Activated CD8-positive, alpha-beta T cell treated with anti-CD3 and anti-CD28 coated beads, Interleukin-2, amount 10 ng/mL, durations not matched to agents 7 days and 5 days (primary cell): ENCODE measurements at places on chromosomes 12 and 14.

DNA sequence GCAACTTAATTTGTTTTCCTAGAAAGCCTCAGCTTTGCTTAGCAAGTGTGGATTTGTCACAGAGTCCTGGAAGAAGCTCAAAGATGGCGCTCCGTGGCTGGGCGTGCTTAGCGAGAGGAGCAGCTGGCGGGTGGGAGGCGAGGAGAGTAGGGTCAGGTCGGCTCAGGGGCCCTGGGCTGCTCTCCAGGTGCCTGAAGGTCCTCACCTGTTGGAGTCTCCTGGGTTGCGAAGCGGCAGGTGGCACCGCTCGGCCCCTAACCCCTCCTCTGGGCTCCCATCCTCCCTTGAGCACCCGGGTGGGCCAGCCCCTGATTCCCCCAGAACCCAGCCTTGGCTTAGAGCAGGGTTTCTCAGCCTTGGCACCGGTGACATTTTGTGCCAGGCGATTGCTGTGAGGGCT, 25.1 kb downstream of the LRTM2 start:
- H3K27me3 ChIP-seq: peaks cover 6% of the 10 kb centered on the region
- no peaks in the 10 kb centered on the region for H3K36me3 ChIP-seq
- no peak overlapping the region for H3K4me3 ChIP-seq
- H3K27ac ChIP-seq: no peak overlapping the region

- no peak overlapping the region for H3K4me3 ChIP-seq
- no peaks in the 10 kb centered on the region for H3K4me1 ChIP-seq
Observed at GRCh38 chr12:88562151-88562550, 18.1 kb downstream of the KITLG start.

- H3K4me1 ChIP-seq: peaks cover 87% of the 10 kb centered on the region
- no peaks in the 10 kb centered on the region for H3K27me3 ChIP-seq
- peak; percentile 52 for DNase-seq
- H3K36me3 ChIP-seq: peaks cover 71% of the 10 kb centered on the region
- peak overlapping the region; percentile 91 for H3K27ac ChIP-seq
- peak overlapping the region; percentile 73 for H3K4me3 ChIP-seq
Observed at GRCh38 chr14:61334197-61334701, 12.9 kb downstream of the PRKCH start.

- DNase-seq: no peak
- H3K36me3 ChIP-seq: no peaks in the 10 kb centered on the region
- H3K4me3 ChIP-seq: no peak overlapping the region
- no peak overlapping the region for H3K27ac ChIP-seq
- H3K27me3 ChIP-seq: no peaks in the 10 kb centered on the region
- peaks cover 4% of the 10 kb centered on the region for H3K4me1 ChIP-seq
Observed at GRCh38 chr12:116336542-116337065, 59.1 kb upstream of the MED13L start.

DNA sequence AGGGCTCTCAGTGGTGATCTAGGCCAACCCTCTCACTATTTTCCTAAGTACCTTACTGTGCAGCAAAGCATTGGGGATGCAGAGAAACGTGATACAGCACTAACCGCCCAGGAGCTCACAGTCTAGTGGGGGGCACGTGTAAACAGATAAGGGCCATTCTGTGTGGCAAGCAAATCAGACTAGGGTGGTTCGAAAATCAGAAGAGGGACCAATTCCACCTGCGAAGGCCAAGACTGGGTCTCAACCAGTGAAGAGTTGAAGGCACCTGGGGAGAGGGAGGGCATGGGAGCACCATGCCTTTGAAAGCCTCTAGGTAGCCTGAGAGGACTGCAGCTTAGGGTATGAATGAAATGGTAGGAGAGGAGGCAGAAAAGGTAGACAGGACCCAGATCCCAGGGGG, 2.2 kb downstream of the PITPNM2 start:
- no peak overlapping the region for H3K27ac ChIP-seq
- H3K4me3 ChIP-seq: no peak overlapping the region
- H3K4me1 ChIP-seq: peaks cover 39% of the 10 kb centered on the region
- peaks cover 10% of the 10 kb centered on the region for H3K27me3 ChIP-seq
- peaks cover 20% of the 10 kb centered on the region for H3K36me3 ChIP-seq
- no peak for DNase-seq

- H3K4me3 ChIP-seq: peak overlapping the region; percentile 47
- peak overlapping the region; percentile 71 for H3K27ac ChIP-seq
- no peak for DNase-seq
- H3K27me3 ChIP-seq: no peaks in the 10 kb centered on the region
Observed at GRCh38 chr12:14399871-14400270, 34.4 kb downstream of the ATF7IP start.

DNA sequence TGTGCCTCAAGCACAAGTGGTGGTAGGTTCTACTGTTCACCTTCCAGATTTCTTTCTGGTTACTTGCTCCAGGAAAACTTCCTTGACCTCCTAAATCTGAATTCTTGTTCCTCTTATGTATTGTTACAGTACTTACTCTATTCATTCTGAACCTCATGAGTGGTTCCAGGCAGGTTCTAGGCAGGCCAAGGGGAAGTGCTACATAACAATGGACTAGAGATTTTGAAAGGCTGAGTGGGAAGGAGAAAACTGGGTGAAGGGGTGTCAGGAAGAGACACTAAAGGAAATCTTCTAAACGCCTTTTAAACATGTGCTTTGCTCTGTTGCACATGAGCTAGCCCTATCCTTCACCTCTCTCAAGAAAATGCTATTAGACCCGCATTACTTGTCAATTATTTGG, 1.6 kb downstream of the YARS2 start:
- peak overlapping the region; percentile 93 for H3K4me3 ChIP-seq
- H3K27ac ChIP-seq: peak overlapping the region; percentile 76
- peaks cover 20% of the 10 kb centered on the region for H3K4me1 ChIP-seq
- H3K36me3 ChIP-seq: peaks cover 33% of the 10 kb centered on the region
- no peak for DNase-seq
- H3K27me3 ChIP-seq: no peaks in the 10 kb centered on the region

- H3K27me3 ChIP-seq: no peaks in the 10 kb centered on the region
- H3K27ac ChIP-seq: no peak overlapping the region
- no peaks in the 10 kb centered on the region for H3K36me3 ChIP-seq
- H3K4me1 ChIP-seq: no peaks in the 10 kb centered on the region
- no peak overlapping the region for H3K4me3 ChIP-seq
- no peak for DNase-seq
Observed at GRCh38 chr12:58814036-58814435, 106.3 kb downstream of the LRIG3 start.

DNA sequence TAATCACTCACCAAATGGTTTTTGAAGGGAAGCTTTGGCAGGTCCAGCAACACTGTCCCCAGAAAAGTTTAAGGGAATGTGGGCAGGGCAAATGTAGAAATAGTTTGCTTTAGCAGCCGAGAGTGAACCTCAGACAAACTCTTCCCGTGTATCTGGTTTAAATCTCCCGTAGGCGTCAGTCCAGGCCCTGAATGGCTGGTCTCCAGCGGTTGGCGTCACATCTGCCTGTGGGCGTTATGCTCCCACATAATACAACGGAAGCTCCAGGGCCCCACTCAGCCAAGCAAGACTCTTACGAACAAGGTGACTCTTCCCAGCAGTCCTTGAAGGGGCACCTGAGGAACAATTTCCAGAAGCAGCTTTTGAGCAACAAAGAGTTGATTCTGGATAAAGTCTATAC, 942 bp downstream of the ZC2HC1C start:
- H3K4me1 ChIP-seq: peaks cover 6% of the 10 kb centered on the region
- no peaks in the 10 kb centered on the region for H3K36me3 ChIP-seq
- no peak overlapping the region for H3K27ac ChIP-seq
- H3K4me3 ChIP-seq: no peak overlapping the region
- peaks cover 6% of the 10 kb centered on the region for H3K27me3 ChIP-seq
- no peak for DNase-seq

DNA sequence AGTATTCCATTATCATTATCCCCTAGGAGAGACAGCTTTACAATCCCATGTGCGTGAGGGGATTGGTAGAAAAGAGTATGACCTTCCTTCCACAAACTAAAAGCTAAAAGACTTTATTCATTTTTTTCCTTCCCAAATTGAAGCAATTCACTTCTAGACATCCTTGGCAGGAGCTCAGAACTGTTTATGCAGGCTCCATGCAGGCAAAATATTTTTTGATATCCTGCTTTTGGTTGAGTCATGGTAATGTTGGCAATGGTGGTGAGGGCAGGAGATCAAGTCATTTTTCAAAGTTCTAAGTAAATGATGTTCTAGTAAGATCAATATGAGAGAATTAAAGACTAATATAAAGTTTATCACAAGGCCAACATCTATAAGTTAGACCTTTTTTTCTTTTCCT, 1.3 kb upstream of the PLEKHG7 start:
- peaks cover 2% of the 10 kb centered on the region for H3K4me1 ChIP-seq
- H3K27me3 ChIP-seq: no peaks in the 10 kb centered on the region
- H3K4me3 ChIP-seq: no peak overlapping the region

GRCh38 chr14:31884776-31885379, 192.2 kb upstream of the ARHGAP5 start:
- no peak for DNase-seq
- H3K36me3 ChIP-seq: no peaks in the 10 kb centered on the region
- H3K27ac ChIP-seq: no peak overlapping the region
- H3K4me3 ChIP-seq: no peak overlapping the region

GRCh38 chr12:47913081-47913480, 8.3 kb upstream of the VDR start:
- no peaks in the 10 kb centered on the region for H3K36me3 ChIP-seq
- no peak overlapping the region for H3K27ac ChIP-seq
- no peak overlapping the region for H3K4me3 ChIP-seq
- no peak for DNase-seq
- no peaks in the 10 kb centered on the region for H3K4me1 ChIP-seq

- H3K27ac ChIP-seq: no peak overlapping the region
- no peak overlapping the region for H3K4me3 ChIP-seq
- no peaks in the 10 kb centered on the region for H3K27me3 ChIP-seq
- DNase-seq: no peak
- no peaks in the 10 kb centered on the region for H3K4me1 ChIP-seq
- H3K36me3 ChIP-seq: no peaks in the 10 kb centered on the region
Observed at GRCh38 chr14:51365241-51365965, 125.4 kb downstream of the TMX1 start.

DNA sequence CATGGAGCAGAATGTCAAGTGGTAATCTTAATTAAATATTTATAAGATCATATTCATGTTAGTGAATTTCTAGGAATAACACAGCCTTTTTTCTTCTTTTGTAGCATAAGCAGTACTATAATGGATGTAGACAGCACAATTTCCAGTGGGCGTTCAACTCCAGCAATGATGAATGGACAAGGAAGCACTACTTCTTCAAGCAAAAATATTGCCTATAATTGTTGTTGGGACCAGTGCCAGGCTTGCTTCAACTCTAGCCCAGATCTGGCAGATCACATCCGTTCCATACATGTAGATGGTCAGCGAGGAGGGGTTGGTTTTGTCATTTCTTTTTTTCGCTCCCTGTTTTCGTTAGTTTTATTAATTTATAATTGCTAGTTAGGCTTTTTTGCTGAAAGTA, 23.1 kb downstream of the AEBP2 start:
- peaks cover 49% of the 10 kb centered on the region for H3K36me3 ChIP-seq
- no peak for DNase-seq
- no peak overlapping the region for H3K27ac ChIP-seq
- no peaks in the 10 kb centered on the region for H3K27me3 ChIP-seq

GRCh38 chr14:52032204-52032801, 36.6 kb downstream of the NID2 start:
- no peak overlapping the region for H3K4me3 ChIP-seq
- H3K4me1 ChIP-seq: no peaks in the 10 kb centered on the region
- H3K27ac ChIP-seq: no peak overlapping the region

DNA sequence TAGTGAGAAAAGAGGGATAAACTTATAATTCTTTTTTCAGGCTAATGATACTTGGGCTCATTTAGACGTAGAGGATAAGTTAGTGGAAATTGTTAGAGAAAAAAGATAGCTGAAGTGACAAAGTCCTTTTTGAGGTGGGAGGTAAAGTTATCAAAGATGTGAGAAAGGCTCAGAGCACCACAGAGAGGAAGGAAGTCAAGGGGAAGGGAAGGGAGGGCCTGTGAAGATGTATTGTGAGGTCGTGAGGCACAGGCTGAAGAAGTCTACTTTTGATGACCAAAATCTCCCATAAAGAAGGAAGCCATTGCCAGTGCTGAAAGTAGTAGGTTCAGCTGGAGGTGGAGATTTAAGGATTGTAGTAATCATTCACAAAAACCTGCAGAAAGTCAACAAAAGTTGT, 19.4 kb upstream of the PTGDR start:
- peak overlapping the region; percentile 82 for H3K27ac ChIP-seq
- DNase-seq: peak; percentile 31
- H3K27me3 ChIP-seq: peaks cover 10% of the 10 kb centered on the region
- H3K4me3 ChIP-seq: peak overlapping the region; percentile 2
- H3K4me1 ChIP-seq: peaks cover 17% of the 10 kb centered on the region

- H3K36me3 ChIP-seq: no peaks in the 10 kb centered on the region
- H3K4me3 ChIP-seq: no peak overlapping the region
- peaks cover 4% of the 10 kb centered on the region for H3K27me3 ChIP-seq
- H3K4me1 ChIP-seq: peaks cover 2% of the 10 kb centered on the region
Observed at GRCh38 chr14:98368221-98368620, 903.8 kb downstream of the BCL11B start.

- H3K27me3 ChIP-seq: peaks cover 62% of the 10 kb centered on the region
- H3K27ac ChIP-seq: no peak overlapping the region
- peaks cover 7% of the 10 kb centered on the region for H3K4me1 ChIP-seq
- DNase-seq: no peak
Observed at GRCh38 chr14:70254476-70254961, 65.8 kb upstream of the SLC8A3 start.

DNA sequence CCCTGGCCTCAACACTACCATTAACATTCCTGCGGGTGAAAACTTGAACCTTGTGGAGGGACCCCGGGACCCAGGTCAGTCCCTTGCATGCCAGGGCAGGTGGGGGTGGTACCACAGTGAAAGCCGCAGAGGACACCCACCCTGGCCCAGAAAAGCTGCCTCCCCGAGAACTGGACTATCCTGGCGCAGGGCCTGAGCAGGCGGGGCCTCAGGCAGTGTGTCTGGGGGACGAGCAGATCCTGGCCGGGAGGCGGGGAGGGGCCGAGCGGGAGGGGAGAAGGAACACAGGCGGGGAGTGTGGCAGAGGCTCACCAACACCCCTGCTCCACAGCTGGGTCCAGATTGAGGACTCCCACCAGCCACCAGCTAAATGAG, 10.0 kb downstream of the AHNAK2 start:
- peaks cover 11% of the 10 kb centered on the region for H3K27me3 ChIP-seq
- H3K4me3 ChIP-seq: no peak overlapping the region
- H3K36me3 ChIP-seq: no peaks in the 10 kb centered on the region
- no peaks in the 10 kb centered on the region for H3K4me1 ChIP-seq

- peaks cover 32% of the 10 kb centered on the region for H3K36me3 ChIP-seq
- H3K4me1 ChIP-seq: peaks cover 48% of the 10 kb centered on the region
- DNase-seq: peak; percentile 75
- H3K27ac ChIP-seq: peak overlapping the region; percentile 82
- H3K27me3 ChIP-seq: no peaks in the 10 kb centered on the region
- peak overlapping the region; percentile 74 for H3K4me3 ChIP-seq
Observed at GRCh38 chr14:89365061-89365801, 51.8 kb downstream of the FOXN3 start.
